ENCODE measurements at places on chromosomes 2 and 18.

DNA sequence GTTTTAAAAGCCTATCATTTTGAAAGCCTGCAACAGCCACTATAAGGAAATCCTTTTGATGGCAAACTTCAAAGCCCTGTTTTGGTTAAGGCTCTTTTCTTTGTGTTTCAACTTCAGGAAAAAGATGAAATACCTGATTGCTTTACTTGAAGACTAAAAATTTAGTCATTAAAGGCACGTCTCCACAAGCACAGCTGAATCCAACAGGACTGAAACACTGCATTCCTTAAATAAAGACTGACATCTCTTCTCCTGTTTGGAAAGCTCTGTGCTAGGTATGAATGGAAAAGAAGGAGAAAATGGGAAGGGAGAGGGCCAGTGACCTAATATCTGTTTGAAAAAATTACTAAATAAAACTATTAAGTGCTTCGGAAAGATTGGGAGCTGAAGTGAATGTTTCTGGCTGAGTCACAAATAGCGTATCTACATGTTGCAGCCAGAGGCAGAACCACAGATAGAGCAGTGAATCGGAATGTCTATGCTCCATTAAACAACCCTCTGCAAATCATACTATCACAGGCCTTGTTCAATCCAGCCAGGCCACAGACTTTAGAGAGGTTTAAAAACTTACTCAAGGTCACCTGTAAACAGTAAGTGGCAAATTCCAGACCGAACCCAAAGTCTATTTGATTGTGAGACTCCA, 21.1 kb upstream of the RALBP1 start:
- no peak for DNase-seq

DNA sequence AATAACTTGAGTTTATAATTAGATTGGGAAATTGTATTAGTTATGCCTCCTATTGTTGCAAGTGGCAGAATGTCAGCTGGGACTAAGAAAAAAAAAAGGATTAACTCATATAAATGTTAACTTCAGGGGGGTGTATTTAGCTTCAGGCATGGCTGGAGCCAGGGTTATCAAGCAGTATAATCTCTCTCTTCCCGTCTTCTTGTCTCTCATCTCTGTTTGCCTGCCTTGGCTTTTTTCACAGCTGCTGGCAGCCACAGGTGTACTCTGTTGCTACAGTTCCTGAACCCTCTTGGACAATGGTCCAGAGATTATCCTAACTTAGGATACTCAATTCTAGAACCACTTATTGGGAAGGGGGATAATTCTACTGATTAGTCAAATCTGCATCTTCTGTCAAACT, 370.7 kb upstream of the MEX3C start:
- no peak for DNase-seq

- DNase-seq, result no peak
Observed at GRCh38 chr2:100394111-100394641, 23.3 kb downstream of the CHST10 start.

DNA sequence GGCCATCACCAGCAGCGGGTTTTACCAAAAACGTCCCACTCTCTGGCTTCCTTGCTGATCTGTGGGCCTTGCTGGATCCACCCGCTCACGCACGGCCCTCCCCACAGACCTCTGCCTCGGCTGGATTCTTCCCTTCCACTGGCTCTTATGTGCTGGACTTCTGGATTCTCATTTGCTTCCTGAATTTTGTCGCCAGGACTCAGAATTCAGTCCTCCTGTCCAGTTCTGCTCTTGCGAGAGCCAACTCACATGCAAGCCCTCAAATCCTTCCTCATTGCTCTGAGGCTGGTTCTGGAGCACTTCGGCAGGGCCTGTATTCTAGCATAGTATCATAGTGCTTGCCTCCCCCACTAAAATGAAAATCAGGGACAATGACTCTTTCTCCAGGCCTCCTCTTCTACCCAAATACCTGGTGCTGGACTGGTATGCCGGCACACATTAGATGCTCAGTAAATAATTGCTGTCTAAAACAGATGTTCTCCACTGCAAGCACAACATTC, 115.5 kb downstream of the ATL2 start:
- DNase-seq, result no peak

DNA sequence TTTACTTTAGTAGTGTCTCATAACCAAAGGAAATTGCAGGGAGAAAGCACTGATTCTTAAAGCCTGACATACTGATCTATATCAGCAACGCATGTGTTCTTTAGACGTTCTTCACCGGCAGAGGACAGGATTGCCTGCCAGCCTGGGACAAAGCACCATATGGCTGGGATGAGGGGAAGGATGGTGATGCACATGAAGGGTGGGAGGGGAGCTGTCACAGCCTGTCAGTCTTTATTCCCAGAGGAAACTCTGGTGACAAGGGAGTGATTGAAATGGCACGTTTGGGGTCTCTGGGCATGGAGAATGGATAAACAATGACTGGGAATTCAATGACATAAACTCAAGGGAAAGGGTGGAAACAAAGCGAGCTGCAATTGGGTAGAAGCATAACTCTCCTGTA, 808.1 kb downstream of the DCC start:
- peak; percentile 95 for DNase-seq

- no peak for DNase-seq
Observed at GRCh38 chr2:1936427-1936980, 192.2 kb upstream of the PXDN start.

- DNase-seq, result no peak
Observed at GRCh38 chr2:220057916-220058315, 430.5 kb downstream of the SLC4A3 start.

GRCh38 chr2:16645088-16645487, 20.5 kb downstream of the CYRIA start:
- DNase-seq, result no peak

DNA sequence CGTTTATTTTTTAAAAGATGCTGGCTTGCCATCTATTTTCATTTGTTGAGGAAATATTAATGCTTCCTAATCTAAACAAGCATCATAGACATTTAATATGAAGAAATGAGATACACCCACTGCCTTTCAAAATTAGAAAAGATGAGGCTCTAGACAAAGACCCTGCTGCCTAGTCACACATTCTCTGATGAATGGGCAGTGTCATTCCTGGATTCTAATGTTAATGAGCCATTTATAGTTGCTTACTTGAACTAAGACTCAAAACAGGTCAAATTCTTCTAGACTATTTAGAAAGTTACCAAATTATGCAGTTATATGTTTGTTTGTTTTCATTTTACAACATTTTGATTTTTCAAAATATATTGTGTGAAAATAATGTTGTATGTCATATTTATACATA, 237.6 kb downstream of the CDH7 start:
- no peak for DNase-seq

- DNase-seq, result no peak
Observed at GRCh38 chr18:55579501-55580270, 8.3 kb downstream of the TCF4 start.

DNA sequence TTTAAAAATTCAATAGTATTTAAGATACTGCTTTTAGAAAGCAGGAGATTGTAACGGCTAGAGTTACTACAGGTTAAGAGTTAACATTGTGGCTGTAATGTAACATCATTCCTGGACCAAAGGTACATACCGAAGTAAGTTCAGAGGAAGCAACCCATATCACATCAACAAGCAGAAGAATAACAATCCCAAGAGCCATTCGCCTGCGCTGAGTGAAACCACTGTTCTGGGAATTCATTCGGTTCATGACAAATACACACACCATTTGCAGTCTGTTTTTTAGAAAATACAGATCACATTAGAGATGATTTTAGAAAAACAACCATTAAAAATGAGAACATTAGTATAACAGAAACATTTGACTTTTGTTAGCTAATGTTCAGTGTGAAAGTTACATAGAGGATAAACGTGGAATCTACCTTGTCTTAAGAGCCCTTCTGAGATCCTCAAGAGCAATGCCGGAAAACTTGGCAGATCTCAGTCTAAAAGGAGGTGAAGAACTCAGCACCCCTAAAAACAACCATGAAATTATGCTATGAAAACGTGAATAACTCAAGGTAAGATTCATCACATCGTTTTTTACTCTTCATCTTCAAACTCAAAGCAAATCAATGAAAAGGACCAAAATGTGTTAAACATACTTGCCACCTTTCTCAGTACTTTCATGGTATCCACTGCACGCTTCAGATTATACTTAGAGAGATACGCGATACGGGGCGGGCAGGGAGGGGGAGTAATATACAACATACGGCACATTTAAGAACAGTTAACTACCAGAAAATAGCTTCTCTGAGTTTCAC, 1.2 kb downstream of the SLC35F5 start:
- DNase-seq, result no peak

DNA sequence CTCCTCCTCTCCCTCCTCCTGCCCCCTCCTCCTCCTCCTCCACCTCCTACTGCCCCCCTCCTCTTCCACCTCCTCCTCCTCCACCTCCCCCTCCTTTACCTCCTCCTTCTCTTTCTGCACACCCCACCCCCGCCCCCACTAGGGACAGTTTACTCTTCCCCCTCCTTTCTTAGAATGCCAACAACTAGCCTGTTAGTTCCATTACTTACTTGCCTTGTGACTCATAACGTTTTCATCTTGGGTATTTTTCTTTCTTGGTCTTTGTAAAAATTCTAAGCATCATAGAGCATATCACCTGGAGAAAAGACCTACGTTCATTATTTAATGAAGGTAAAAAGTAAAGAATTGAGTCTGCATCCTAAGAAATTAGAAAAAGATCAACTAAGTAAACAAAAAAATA, 165.3 kb downstream of the NEDD4L start:
- DNase-seq, result no peak

DNA sequence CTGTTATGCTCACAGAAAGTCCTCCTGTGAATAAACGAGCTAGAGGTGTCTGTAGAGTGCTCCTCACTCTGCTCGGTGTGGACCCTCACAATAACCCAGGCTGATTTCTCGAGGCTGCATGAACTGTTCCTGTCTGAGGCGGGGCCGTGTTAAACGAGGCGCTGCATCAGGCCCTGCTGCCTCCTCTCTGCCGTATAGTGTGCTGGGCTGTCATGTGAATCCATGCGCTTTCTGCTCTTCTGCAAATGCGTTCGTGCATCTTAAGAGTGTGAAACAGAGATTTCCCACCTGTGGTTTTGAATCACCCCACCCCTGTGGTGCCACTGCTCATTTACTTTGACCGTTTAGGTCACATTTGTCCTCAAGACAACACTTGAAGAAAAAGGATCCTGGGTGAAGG, 26.2 kb downstream of the TRAF3IP1 start:
- DNase-seq, result no peak

DNA sequence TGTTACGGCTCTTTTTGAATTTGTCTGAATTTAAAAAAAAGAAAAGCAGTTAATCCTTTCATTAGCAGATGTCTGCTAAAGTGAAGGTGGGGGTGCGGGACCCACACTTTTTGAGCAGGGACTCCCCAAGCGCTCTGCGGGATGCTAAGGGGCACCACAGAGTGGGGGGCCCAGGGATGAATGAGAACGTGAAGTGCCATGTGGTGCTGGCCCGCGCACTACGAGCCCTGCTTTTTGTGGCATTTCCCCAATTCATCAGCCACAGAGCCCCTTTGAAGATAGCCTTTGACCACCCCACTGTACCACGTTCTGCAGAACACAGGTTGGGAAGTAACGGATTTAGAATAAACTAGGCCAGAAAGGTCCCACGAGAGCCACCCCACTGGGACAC, 28.6 kb downstream of the HS1BP3 start:
- no peak for DNase-seq

GRCh38 chr2:12821656-12822055, 104.9 kb downstream of the TRIB2 start:
- no peak for DNase-seq

GRCh38 chr2:118440404-118441098, 352.3 kb downstream of the INSIG2 start:
- no peak for DNase-seq

GRCh38 chr2:211306929-211307328, 750.5 kb downstream of the CPS1 start:
- no peak for DNase-seq

GRCh38 chr2:150520887-150521664, 33.6 kb upstream of the RND3 start:
- no peak for DNase-seq

DNA sequence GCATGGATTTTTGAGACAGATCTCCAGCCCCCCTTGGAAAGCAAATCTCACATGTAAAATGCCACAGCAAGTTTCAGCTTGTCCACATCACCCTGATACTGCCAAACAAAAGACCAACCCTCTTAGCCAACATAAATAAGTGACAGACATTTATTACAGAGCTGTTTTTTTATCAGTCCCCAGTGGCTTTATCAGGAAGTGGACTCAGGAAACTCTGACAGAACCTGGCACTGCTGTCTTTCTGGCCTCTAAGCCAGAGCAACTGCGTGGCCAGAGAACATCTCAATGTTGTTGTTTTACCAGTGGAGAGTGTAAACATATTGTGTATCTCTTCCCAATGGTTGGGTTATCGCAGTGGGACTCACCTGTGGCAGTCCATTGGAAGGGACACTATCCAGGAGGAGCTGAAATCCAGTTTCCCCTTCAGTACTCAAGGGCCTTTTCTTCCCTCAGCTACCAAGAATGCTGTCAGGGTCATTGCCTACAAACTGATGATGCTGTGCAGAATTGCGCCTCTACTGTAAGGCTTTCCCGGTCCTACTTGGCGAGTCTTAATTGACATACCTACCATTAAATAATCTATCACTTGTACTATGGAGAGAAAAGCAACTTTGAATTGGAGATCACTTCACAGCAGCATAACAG, 22.0 kb downstream of the SLC14A1 start:
- DNase-seq, result no peak

DNA sequence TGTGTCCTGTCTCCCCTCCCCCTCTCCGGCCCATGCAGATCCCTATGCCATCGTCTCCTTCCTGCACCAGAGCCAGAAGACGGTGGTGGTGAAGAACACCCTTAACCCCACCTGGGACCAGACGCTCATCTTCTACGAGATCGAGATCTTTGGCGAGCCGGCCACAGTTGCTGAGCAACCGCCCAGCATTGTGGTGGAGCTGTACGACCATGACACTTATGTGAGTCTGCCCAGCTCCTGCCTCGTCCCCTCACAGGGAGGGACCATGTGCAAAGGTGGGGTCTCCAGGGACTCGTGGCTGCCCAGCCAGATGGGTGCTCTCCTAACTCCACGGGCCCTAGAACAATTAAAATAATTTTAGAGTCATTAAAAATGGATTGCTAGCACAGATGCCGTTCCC, 145.2 kb downstream of the DYSF start:
- no peak for DNase-seq

- no peak for DNase-seq
Observed at GRCh38 chr18:2410688-2411087, 160.6 kb downstream of the METTL4 start.

- no peak for DNase-seq
Observed at GRCh38 chr2:202624133-202624532, 10.6 kb upstream of the FAM117B start.

Data from NCI-H2171 (cell line).